ENCODE measurements at places on chromosomes 2 and 18.

- DNase-seq = no peak
These were observed 13.9 kb downstream of the VIL1 start for GRCh38 chr2:218432676-218433365.

DNA sequence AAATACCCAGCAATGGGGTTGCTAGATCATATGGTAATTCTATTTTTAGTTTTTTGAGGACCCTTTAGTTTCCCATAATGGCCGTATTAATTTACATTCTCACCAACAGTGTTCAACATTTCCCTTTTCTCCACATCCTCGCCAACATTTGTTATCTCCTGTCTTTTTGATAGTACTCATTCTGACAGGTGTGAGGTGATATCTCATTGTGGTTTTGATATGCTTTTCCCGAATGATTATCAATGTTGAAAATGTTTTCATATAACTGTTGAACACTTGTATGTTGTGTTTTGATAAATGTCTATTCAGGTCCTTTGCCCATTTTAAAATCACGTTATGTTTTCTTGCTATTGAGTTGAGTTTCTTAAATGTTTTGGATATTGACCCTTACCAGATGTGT, 5.8 kb upstream of the RIF1 start:
- no peak for DNase-seq

DNA sequence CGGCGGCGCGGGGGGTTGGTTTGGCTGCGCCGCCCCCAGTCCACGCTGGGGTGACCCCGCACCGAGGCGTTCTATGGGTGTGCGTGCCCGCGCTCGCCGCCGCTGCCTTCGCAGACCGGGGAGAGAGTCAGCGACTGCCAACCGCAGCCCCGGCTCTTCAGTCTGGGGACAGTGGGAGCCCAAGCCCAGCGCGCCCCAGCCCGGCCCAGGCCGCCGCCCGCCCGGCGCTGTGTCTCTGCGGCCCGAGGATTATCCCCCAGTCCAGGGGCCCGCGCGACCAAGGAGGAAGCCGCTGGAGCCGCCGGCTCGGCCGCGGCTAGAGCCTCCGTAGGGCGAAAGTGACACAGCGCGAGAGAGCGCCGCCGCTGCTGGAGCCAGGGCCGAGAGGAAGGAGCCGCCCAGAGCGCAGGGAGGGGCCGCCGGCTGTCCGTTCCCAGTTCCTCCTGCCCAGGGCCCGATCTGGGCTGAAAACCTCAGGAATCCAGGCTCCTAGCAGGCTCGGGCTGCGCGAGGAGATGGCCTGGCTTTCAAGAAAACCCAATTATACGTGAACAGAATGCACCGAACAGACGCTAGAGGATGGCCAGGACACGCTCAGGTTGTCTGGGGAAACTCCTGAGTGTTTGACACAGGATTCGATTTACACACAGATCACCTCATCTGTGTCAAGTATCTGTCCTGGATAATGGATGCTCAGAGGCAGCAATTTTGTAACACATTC, 2.4 kb downstream of the CTIF start:
- DNase-seq = no peak

DNA sequence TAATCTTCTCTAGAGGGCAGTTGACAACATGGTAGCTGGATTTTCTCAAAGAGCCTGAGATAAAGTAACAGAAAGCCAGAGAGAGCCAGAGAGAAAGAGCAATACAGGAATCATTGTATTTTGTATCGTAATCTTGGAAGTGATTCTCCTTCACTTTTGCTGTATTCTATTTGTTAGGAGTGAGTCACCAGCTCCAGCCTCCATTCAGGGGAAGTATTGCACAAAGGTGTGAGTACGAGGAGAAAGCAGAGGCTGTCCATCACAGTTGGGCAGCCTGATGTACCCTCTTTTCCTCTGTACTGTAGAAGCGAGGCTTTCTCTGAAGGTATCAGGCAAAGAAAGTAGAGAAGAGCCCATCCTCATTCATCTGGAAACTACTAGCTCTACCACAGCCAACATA, 176.8 kb downstream of the KCNS3 start:
- DNase-seq = no peak

GRCh38 chr2:79554899-79555298, 42.0 kb downstream of the CTNNA2 start:
- DNase-seq = no peak

DNA sequence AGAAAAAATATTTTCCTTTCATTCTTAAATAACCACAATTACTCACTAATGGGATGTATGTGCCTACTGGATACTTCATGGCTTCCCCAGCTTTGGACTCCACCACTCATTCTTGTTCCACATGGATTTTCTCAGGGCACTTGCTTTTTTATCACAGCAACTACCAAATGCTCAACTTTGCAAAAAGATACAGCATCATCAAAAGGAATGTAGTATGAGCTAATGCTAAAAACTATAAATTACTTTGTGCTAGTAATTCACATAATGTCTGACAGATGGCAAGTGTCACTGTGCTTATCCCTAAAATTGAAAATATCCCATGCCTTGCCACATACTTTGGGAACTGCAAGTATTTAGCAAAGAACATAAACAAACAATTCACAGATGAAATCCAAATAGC, 130.4 kb upstream of the ZFP36L2 start:
- DNase-seq = no peak

DNA sequence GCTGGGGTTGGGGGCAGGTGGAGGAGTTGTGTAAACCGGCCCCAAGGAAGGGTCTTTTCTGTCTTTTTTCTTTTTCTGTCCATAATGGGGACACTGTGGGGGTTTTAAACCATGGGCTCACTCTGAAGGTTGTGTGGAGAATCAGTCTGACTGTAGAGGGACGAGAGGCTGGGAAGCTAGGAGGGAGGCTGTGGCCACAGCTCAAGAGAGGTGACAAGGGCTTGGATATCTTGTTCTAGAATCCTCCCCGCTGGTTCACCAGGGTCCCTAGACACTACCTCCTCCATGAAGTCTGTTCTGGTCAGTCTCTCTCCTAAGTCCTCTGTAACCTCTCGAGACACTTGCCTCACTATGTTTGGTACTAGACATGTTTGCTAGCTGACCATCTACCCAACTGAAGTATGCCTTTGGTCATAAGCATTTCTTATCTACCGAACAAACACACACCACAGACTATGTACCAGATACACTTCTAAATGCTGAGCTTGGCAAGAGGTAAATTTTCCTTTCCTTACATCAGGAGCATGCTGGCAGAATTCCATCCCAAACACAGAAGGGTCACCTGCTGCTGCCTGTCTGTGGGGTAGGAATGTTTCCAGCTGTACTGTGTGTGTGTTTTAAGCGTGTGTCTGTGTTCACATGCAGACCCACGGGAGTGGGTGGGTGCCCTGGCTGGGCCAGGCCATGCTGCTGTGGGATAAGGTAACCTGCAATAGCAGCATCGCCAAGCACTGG, 69.6 kb upstream of the MGAT4A start:
- peak; percentile 71 for DNase-seq

GRCh38 chr2:156321243-156321904, 11.1 kb downstream of the NR4A2 start:
- DNase-seq = no peak

- DNase-seq = peak; percentile 11
These were observed 119.9 kb downstream of the DPP4 start for GRCh38 chr2:161954103-161954502.

GRCh38 chr2:230634146-230634545, 78.5 kb upstream of the CAB39 start:
- no peak for DNase-seq

- DNase-seq = no peak
These were observed 68.8 kb upstream of the SMAD7 start for GRCh38 chr18:49019446-49020045.

DNA sequence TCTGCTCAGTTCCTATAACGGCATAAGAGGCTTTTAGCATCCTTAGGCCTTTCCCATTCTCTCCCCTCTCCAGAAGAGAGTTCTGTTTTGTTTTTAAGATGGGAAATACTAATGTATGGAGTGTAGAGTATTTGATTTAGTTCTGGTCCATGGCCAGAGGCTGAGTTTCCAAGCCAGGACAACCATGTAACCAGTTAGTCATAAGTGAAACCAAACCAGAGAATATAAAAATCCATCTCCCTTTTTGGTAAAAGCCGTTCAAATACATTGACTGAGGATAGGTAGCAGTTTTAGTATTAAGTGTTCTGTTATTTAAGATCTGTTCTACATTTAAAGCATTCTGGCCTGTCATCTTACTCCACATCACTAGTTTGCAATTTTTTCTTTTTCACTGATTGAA, 3.1 kb downstream of the PSMD1 start:
- no peak for DNase-seq

- no peak for DNase-seq
These were observed 97.0 kb downstream of the FOXI3 start for GRCh38 chr2:88355486-88355885.

- DNase-seq = no peak
These were observed 142.0 kb upstream of the APCDD1 start for GRCh38 chr18:10312326-10313015.

DNA sequence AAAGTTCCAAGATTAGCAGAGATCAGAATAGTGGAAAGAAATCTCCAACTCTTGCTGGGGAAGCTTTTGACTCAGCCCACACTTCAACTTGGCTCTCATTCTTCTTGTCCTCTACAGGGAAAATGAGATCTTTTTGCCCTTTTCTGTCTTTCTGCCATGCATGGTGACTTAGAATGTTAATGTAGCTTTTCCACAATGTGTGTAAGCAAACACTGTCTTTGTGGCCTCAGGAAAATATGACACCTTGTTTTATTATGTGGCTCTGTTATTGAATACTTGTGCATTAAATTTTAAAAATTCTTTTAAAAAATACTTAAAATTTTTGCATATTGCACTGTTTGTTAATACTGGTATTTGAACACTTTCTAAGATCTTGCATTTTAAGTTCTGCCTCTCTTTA, 65.4 kb upstream of the WDR75 start:
- no peak for DNase-seq

GRCh38 chr2:238157506-238158017, 1.2 kb upstream of the ERFE start:
- DNase-seq = peak; percentile 89

DNA sequence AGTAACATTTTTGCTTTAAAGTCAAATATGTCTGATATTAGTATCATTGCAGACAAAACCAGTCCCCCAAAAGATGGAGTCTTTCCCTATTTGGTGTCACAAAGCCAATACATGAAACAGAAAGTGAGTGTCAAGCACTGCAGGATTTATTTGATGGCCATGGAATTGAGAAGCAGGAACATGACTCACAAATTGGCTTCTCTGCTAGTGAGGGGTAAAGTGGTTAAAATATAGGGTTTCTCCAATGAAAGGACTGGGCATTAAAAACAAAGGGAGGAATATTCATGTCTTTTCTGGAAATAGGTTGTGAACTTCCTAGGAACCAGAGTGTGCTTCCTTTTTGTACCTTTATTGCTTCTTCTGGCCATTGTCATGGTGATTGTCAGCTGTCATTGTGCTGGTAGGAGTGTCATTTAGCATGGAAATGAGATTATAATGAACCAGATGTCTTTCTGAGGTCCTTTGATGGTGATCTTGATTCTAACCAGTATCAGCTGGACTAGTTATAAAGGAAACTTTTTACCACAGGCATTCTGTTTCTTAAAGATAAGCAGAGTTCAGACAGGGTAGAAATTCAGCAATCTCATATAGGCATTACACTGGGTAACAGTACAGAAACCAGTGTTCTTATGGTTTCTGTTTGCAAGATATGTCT, 4.1 kb downstream of the REG1B start:
- no peak for DNase-seq

DNA sequence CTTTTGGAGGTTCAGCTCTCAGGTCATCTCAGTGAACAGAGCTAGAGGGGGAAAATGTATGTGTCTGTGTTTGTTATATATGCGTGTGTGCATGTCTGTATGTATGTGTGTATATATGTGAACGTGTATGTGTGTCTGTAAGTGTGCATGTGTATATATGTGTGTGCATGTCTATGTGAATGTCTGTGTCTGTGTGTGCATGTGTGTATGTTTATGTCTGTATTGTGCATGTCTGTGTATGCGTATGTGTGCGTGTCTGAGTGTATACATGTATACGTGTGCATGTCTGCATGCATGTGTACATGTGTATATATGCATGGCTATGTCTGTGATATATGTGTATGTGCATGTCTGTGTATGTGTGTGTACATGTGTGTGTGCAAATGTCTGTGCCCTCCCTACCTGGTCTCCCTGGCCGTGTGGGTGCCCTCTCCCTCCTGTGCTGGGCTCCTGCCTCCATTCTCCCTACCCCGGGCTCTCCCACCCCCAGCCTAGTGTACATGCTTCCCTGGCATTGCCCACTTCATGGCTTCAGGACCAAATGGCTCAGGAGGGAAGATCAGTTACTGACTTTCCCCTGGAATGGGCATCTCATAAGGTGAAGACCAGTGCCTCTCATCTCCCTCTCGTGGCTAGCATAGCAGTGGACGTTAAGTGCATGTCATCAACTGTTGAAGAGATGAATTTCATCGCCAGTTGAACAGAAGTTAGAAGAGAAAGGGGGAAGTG, 49.9 kb downstream of the TRAF3IP1 start:
- no peak for DNase-seq

DNA sequence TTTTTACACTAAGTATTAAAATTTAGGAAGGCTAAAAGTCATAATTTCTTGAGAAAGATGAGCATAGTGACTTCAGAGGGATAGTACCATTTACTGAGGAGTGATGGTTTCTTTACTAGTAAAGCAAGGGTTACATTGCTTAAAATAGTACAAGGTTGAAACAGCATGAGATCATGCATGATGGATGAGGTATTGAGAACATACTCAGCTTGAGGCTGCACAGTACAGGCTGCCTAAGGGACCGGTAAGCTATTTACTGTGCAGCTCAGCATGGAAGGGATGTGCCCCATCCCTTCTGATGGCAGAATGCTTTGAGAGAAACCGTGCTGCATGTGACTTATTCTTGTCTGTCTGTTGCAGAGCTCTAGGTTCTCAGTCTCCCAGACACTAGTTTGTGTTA, 122.1 kb downstream of the EML6 start:
- DNase-seq = no peak

DNA sequence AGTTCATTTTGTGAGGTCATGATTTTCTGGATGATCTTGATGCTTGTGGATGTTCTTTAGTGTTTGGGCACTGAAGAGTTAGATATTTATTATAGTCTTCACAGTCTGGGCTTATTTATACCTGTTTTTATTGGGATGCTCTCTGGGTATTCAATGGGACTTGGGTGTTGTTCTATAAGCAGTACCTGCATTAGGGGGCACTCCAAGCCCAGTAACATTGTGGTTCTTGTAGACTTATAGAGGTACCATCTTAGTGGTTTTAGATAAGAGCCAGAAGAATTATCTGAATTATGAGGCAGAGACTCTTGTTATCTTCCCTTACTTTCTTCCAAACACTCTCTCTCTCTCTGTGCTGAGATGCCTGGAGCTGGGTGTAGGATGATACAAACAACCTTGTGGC, 470.0 kb downstream of the PIK3C3 start:
- no peak for DNase-seq

- no peak for DNase-seq
These were observed 145.0 kb downstream of the MAP4K4 start for GRCh38 chr2:101842471-101842870.
